ENCODE measurements at places on chromosomes 5 and 9.

DNA sequence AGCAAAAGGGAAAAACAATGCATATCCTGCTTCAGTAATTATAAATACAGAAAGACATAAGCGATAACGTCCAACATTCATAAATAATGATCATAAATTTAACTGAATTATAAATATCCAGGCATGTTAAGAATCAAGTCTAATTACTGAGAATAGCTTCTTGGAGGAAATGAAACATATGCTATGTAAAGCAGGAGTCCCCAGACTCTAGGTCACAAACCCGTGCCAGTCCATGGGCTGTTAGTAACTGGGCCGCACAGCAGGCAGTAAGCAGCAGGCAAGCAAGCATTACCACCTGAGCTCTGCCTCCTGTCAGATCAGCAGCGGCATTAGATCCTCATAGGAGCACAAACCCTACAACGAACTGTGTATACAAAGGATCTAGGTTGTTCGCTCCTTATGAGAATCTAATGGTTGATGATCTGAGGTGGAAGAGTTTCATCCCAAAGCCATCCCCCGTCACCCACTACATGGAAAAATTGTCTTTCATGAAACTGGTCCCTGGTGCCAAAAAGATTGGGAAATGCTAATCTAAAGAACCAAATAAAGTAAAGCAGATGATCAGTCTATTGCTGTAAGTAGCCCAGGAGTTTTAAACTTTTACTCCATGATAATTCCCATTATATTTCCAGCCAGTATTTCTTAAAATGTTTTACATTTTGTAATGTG is 50.4 kb downstream of the CERT1 start:
- no peak for DNase-seq

DNA sequence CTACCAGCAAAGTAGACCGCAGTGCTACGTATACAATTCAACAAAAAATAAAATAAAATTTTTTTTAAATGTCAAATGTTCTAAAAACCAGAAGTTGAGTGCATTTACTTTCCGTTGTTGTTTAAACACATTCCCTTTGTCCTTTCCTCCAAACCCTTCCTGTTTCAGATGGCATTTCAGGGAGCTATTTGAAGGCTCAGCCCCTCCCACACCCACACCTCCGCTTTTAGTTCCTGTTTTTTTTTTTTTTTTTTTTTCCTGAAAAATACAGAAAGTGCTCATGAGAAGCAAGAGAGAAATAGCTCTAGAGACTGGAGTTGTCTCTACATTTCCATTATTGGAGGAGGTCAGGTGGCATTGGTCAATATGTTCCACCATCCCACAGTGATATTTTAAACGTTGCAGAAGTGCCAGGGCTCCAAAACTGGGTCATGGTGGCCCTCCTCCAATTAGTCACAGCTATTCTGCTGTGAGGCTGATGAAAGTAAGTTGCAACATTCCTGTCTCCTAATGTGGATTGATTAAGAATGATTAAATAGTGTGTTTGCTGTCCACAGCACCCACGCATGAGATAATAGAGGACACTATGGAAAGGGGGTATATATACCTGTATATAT is 106.9 kb downstream of the GABRG2 start:
- DNase-seq: no peak

GRCh38 chr5:135810188-135810943 is 24.1 kb upstream of the SLC25A48 start:
- DNase-seq: no peak

DNA sequence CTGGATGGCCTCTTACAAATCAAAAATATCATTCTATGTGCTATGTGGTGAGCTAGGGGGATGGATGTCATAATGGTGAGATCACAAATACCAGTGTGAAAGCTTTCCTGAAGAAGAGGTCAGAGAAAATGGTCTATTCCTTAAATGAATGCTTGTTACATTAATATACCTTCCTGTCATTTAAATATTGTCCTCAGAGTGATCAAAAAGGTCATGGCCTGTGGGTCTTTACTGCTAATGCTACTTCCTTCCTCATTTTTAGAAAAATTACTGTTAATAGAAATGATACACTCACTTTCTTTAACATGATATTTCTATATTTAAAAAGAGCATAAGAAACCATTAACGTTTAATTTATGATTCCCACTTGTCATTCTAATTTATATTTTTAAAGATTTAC is 9.7 kb downstream of the OMD start:
- no peak for DNase-seq

- no peak for DNase-seq
These were observed 10.8 kb downstream of the GABRB2 start for GRCh38 chr5:161535762-161536161.

GRCh38 chr5:96909003-96909402 is 26.9 kb upstream of the LNPEP start:
- DNase-seq: no peak

DNA sequence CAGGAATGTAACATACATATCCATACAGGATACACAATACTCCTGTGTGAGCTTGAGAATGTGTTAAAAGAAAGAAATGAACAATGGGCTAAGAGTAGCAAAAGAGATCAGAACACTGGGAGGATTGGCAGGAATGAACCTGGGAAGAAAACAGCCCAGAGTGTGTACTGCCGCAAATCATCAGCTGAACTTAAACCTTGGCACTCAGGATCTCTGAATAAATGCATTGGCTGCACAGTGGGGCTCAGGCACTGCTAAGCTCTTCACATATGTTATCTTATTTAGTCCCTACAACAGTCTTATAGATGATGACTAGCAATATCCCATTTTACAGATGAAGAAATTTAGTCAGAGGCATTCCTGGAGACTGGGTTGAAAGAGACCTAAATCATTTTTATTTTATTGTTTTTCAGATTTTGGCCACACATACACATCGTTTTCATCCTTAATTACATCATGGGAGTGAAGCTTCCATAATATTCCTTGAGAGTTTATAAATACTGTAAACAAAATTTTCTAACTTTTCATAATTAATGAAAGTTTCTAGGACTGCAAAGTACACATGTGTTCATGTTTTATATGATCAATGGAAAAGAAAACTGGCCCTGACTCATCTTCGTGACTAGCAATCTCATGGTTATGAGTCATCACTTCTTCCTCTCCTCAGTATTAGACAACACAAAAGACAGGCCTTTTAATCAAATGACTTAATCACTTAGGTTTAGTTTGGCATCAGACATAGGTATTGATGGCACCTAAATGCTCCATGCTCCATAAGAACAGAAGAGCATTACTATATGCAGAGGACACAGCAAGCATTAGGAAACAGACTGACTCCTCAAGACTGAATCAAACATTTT is 59.2 kb downstream of the CDH18 start:
- peak; percentile 43 for DNase-seq

GRCh38 chr5:150192462-150192861 is 2.6 kb downstream of the SLC6A7 start:
- DNase-seq: no peak

DNA sequence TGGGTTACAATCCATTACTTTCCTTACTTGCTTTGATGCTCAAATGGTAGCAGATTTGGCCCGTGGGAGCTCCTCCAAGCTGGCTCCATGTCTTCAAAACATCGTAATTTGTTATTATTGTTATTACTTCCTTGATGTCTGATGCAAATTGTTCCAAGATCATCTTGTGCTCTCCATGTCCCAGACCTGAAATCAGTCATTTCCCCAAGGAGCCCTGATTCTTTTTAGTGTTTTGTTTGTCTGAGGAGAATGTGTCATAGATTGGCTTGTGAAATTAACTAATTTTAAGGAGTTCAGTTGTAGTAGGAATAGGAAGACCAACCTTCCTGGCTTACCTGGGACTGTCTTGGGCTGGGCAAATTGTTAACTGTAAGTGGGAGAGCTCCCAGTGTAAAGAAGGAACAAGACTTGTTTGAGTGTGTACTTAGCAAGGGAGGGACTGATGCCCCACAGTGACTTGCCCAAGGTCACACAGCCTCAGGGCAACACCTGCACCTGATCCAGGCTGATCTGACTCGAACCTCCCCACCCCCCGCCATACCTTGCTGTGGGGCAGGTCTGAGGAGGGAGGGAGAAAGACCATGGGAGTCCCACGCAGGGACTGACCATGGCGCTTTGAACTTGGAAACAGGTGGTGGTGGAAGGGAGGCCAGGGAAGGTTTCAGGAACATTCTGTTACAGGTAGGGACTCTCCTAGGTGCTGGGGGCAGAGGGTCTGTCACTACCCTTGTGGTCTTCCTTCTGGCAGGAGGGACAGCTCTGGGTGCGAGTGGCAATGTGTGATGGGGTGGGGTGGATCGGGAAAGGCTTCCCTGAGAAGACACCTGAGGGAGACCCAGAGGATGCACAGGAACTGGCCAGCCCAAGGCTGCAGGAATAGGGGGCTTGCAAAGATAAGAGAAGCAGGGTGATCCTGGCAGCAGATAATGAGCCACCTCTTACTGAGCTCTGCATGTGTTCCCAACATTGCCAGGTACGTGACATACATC is 2.7 kb upstream of the BICD2 start:
- no peak for DNase-seq

DNA sequence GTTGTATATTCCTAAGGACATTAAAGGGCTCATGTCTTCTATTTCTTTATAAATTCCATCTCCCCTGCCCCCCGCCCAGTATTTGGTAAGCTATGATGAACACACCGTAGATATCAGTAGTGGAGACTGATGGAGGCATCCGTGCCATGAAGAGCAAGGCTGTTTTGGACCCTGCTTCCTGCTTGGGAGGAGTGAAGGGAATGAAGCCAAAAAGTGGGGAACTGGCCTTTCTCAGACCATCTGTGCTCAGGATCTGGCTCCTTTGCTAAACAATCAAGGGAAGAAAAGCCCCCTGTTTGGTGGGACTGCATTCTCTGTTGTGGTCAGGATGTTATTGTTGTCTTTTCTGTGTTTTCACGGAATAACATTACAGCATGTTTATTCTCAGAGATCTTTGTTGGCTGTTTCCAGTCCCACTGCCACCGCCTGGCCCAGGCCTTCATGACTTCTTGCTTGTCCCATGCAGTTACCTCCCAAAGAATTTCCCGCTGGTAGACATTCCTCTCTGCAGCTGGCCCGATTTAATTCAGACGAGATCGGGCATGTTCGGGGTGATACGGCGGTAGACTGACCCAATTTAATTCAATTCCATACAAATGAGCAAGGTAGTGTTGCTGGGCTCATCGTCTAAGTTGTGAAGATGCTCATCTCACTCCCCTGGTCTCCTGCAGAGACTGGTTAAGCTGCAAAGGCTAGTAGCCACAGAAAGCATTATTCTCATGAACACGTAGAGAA is 31.4 kb upstream of the ANKH start:
- no peak for DNase-seq

DNA sequence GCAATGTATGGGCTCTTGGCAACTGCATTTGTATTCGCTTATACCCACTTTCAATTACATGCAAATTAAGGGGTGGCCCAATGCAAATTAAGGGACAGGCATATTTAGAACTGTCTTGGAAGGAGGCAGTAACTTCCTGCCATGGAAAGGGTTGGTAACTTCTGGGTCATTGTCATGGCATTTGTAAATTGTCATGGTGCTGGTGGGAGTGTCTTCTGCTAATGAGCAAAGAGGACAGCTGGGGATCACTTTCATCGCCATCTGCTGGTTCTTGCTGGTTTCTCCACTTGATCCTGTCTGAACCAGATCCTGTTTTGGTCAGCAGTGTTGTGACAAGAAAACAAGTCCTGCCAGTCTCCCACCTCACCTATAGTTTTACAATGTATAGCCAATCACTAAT is 23.3 kb upstream of the UGT3A2 start:
- DNase-seq: no peak

DNA sequence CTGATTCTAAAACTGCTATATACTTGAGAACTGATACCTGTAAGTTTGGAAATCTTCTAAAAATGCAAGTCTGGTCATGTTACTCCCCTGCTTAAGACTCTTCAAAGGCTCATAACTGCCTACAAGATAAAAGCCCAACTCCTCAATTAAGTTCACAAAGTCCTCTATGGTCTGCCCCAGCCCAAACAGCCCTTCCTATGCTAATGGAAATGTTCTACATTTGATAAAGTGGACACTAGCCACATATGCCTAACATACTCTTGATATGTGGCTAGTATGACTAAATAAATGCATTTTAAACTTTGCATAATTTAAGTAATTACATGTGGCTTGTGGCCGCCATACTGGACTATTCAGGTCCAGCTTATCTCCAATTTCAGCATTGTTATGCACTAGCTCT is 204.5 kb downstream of the AP3B1 start:
- DNase-seq: no peak

DNA sequence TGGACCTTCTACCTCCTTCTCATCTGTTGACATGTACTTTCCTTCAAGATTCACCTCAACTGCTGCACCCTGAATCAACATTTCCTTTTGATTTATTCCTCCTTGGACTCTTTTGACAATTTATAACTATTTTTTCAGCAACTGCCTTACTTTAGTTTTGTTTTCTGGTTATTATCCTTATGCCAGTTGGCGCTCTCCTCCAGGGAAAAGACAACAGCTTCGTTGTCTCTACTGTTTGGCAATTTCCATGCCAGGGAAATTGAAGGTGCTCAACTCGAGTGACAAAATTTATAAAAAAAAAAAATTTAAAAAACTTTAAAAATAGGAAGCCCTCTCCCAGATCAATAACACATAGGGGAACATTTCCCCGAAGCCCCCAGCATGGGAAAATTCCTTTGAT is 549.2 kb upstream of the DMAC1 start:
- DNase-seq: no peak

- DNase-seq: no peak
These were observed 87.6 kb upstream of the IL33 start for GRCh38 chr9:6128030-6128429.

GRCh38 chr5:120405923-120406322 is 58.2 kb upstream of the PRR16 start:
- DNase-seq: no peak

DNA sequence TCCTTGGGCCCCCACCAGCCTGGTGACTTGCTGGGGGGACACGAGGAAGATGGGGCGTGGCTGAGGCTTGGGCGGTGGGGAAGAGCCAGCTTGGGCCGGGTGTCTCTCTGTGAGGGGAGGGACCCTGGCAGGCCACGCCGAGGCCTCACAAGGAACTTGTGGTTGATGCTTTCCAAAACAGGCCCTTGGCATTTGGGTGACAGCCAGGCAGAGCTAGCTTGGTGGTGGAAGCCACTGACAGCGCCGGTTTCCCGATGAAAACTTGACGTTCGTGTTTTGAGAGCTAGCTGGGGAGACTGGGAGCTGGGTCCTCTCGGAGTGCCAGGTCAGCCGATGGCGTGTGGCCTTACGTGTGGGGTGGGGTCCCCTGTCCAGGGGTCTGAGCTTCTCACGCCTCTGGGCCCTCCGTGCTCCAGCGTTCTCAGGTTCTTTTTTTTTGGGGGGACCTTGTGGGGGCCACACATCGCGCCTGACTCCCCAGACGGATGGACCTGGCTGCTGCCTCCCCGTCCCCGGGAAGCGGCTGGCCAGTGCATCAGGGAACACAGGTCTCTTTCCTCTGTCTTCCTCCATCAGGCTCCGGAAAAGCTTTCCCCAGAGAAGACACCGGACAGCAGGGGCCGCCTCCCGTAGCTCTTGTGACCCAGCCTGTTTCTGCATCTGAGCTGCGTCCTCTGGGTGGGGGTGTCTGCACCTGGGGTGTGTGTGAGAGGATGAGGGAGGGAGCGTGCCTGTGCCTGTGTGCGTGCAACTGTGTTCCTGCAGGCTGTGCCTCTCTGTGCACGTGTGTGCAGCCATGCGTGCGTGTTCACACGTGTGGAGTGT is 129.3 kb upstream of the LPCAT1 start:
- DNase-seq: no peak

All from SHP77 treated with DMSO at 0.1 percent for 48 hours (cell line).